ENCODE measurements at places on chromosomes 7 and 10. TPM values are rescaled to one million over a fixed set of nuclear protein-coding genes. Genes with fewer than 3 reads are reported as not detected.

TAS2R3 gene
- not detected for total RNA-seq

ECD gene
- 27.3 TPM for total RNA-seq

SH2B2 gene
- total RNA-seq: 4.3 TPM

TRIL gene
- total RNA-seq: 3.9 TPM

ZC3HAV1L gene
- total RNA-seq: 7.3 TPM

KAZALD1 gene
- total RNA-seq: 12.5 TPM

INHBA gene
- total RNA-seq: 16.7 TPM

SEMA4G gene
- total RNA-seq: 1.9 TPM

TMEM176B gene
- total RNA-seq: 18.2 TPM

DPY19L1 gene
- 21.8 TPM for total RNA-seq

CYP2W1 gene
- total RNA-seq: not detected

NXPH1 gene
- total RNA-seq: not detected

ENKUR gene
- total RNA-seq: not detected

PRKCQ gene
- 5.6 TPM for total RNA-seq
